ENCODE measurements at places on chromosomes 2 and 18.

DNA sequence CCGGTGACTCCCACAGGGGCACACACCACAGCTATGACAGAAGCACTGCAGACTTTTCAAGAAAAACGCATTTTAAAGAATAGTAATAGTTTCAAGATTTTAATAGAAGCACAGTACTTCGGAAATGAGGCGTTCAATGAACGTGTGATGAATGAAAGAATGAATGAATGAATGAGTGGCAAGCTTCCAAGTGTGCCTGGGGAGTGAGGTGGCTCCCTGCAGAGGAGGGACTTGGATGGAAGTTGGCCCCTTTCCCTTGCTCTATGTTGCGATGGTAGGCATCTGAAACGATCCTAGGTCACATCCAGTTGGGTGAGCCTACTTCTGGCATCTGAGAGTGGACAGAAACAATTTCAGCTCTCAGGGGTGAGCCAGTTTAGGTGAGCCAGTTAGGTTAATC lies 65.6 kb downstream of the NCKAP5 start:
- DNase-seq: no peak
- H3K27me3 ChIP-seq: peaks cover 2% of the 10 kb centered on the region
- no peak overlapping the region for H3K27ac ChIP-seq
- H3K36me3 ChIP-seq: no peaks in the 10 kb centered on the region
- H3K4me1 ChIP-seq: no peaks in the 10 kb centered on the region

- H3K4me1 ChIP-seq: no peaks in the 10 kb centered on the region
- H3K36me3 ChIP-seq: no peaks in the 10 kb centered on the region
- H3K27me3 ChIP-seq: no peaks in the 10 kb centered on the region
- no peak overlapping the region for H3K27ac ChIP-seq
- H3K4me3 ChIP-seq: no peak overlapping the region
These were observed 253.2 kb downstream of the GLI2 start for GRCh38 chr2:120988700-120989511.

GRCh38 chr2:217878915-217879590 lies 123.7 kb downstream of the TNS1 start:
- H3K27me3 ChIP-seq: peaks cover under 1% of the 10 kb centered on the region
- no peaks in the 10 kb centered on the region for H3K36me3 ChIP-seq
- no peak overlapping the region for H3K4me3 ChIP-seq
- H3K27ac ChIP-seq: no peak overlapping the region
- H3K4me1 ChIP-seq: no peaks in the 10 kb centered on the region

DNA sequence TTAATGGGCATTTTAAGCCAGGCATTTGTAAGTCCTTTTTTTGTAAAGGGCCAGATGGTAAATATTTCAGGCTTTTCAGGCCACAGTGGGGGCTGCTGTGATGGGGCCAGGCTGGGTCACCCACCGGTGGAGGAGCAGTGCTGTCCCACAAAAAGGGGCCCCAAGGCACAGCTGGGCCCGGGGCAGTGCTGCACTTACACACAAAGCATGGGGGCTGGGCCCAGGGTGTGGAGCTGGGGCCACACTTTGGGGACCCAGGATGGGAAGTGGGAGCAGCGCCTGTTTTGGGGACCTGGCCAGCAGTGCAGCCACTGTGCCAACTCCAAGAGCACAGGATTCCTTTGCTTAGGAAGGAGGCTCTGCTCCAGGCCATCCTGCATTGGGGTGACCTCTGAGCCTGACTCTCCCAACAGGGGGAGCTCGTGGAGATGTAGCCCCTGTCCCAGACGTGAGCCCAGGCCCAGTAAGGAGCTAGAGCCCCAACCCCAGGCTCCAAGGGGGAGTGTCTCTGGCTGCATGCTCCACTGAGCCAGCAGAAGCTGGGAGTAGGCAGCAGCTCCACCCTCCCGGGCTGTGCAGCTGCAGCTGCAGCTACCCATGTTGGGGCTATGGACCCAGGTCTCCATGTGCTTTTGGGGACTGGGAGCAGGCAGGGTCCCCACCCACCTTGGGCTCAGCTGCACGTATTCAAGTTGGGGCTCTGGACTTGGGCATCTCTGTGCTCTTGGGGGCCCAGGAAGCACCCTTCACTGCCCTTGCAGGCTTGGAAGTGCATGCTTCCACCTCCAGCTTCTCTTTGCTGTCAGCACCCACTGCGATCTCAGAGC lies 1036.5 kb upstream of the CNTNAP5 start:
- H3K4me1 ChIP-seq: no peaks in the 10 kb centered on the region
- H3K27ac ChIP-seq: no peak overlapping the region
- DNase-seq: no peak
- no peaks in the 10 kb centered on the region for H3K36me3 ChIP-seq
- no peaks in the 10 kb centered on the region for H3K27me3 ChIP-seq

- DNase-seq: peak; percentile 20
- peaks cover 63% of the 10 kb centered on the region for H3K36me3 ChIP-seq
- no peaks in the 10 kb centered on the region for H3K27me3 ChIP-seq
- H3K4me3 ChIP-seq: no peak overlapping the region
- no peak overlapping the region for H3K27ac ChIP-seq
These were observed 15.2 kb downstream of the BCL2L11 start for GRCh38 chr2:111135910-111136297.

DNA sequence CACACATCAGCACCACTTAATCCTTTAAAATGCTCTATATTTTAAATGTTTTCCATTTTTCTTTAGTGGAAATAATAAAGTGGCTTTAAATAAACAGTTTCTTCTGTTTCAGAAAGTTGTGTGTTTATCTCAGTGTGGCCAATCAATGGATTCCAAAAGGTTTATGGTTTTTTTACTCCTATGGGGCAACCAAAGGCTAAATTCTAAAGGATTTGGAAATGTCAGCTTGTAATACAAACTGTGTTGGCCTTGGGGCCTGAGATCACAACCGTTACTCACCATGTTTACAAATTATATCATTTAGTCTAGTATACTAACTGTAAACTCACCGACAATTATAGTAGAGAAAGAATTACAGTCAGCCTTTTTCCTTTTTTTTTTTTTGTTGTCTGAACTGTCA lies 827.2 kb downstream of the EPHA4 start:
- H3K36me3 ChIP-seq: no peaks in the 10 kb centered on the region
- no peak overlapping the region for H3K4me3 ChIP-seq
- H3K4me1 ChIP-seq: no peaks in the 10 kb centered on the region
- no peak overlapping the region for H3K27ac ChIP-seq

All from activated CD4-positive, alpha-beta T cell treated with anti-CD3 and anti-CD28 coated beads for 36 hours (primary cell).